CD14-positive monocyte (primary cell): ENCODE measurements at places on chromosomes 5 and 9.

DNA sequence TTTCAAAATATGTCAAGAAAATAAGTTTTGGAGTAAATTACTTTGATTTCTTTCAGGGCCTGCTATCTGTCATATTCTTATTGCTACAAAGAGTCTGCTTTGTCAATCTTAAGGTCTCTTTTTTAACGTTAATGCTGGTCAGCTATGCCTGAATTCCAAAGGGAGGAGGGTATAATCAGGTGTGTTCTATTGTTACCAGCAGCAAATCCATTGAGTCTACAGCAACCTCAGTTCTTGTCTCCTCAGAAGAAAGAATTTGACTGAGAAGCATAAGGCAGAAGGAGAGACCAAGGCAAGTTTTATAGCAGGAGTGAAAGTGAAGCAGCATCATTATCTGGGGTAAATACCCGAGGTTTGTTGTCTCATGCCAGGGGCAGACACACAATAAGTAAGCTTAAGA lies 23.7 kb upstream of the MINAR2 start:
- no peak for DNase-seq

DNA sequence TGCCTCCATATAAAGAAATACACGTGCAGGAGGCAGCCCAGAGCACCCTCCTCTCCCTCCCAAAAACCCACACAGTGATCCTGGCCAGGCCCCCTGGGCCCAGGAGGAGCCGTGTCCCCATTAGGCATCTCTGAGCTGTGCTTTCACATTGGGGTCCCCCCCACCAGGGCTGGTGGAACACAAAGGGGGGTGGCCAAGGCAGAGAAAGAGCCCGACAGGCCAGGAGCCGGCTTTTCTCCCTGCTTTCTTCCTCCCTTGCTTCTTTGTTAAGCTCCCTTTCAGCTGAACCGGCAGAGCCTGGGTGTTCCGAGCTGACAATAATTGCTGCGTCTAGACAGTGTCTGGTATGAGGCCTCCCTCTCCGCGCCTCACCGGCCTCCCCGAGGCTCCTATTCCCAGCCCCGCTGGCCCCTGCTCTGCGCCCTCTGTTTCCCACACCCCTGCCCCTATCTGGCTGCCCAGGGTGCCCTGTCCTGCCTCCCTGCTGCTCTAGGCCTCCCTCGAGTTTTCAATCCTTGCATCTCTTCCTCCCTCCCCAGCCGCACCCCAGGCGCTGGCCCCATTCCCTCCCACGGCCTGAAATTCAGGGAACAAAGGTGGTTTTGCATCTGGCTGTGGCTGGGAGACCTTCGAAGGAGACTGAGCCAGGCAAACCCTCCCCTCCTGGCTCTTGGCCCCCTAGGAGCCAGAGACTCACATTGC lies 120.6 kb downstream of the C9orf50 start:
- no peak for DNase-seq

DNA sequence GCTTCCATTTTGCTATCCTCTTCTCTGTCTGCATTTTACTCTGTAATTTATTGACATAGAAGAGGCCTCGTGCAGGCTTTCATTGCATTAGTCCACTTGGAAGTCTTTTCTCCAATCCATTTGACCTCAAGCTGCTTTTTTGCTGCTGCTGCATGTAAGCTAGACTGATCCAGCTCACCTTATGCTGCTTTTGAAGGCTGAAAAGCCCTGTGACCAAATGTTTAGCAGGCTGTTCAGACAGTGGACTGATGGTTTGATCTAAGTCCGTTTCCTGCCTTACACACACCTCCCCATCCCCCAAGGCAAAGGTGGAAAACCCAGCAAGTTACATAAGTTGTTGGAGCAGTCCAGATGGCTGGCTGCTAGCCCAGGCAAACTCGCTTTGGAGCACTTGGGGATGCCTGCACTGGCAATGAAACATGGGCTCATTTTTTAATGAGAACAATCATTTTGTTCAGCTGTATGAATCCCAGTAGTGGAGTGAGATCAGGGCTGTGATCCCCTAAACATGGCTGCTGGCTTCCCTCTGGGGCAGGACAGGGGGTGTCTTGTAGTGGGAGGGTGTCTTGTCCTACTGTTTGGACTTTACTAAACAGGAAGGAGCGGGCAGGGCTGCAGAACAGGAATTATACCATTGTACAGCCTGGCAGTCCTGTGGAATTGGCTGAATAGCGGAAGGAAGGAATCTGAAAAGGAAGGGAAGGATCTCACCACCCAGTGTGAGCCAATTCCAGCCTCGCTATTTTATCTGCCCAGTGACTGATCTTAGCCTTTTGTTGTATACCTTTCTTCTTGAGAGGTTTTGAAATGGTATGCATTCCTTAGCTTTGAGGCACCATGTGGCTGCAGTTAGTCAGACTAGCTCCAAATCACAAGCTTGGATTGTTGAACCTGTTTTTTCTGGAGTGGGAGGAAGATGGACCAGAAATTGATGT lies 212.0 kb downstream of the ARHGAP26 start:
- DNase-seq = no peak

DNA sequence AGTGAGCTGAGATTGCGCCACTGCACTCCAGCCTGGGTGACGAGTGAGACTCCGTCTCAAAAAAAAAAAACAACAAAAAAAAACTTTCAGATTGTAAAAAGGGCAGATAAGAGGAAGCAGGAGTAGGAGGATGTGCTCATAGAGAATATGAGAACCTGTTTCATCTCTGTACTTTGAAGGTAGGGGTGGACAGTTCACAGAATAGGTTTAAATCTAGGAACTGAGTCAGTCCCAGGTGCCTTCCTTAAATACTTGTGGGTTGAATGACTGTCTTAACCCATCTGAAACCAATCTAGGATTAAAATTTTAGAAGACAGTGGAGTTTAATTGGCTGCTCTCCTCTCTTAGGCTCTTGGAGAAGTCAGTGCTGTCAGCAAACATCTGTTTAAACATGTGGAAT lies 12.4 kb downstream of the POLK start:
- DNase-seq = peak; percentile 46

GRCh38 chr5:77850536-77851175 lies 74.5 kb upstream of the TBCA start:
- DNase-seq = no peak

DNA sequence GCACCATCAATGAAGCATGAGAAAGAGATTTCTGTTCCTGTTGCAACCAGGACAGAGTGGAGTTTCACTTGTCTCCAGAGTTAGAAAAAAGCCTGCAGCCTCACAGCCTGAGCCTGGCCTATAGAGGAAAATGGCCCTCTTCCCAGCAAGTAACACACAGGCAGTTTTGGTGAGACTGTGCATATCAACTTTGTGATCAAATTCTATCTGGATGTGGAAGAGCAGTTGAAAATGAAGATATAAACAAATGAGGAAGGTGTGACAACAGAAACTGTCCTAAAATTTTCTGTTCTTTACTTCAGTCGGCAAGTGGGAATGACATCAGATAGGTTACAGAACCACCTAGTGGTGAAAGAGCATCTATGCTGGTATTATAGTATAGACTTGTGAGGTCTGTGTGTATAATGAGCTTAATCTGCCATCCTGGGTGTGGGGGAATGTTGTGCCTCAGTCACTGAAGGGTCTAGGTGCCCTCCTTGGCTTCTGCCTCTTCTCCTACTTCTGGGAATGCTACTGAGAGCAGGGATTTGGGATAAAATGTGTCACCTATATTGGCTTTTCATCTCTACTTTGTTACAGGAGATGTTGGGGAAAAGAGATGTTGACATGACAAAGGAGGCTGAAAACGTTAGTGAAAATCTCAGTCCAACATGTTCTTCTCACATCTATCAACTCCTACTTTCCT lies 28.2 kb downstream of the YIPF5 start:
- no peak for DNase-seq

DNA sequence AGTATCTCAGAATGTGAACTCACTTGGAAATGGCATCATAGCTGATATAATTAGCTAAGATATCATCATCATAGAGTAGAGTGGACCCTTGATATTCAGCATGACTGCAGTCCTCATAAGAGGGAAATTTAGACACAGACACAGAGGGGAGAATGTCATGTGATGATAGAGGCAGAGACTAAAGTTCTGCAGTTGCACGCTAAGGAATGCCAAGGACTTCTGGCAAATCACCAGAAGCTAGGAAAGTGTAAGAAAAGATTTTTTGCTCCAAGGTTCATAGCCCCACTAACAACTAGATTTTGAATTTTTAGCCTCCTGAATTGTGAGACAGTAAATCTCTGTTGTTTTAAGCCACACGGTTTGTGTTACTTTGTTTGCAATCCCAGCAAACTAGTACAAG lies 612.6 kb upstream of the ST8SIA4 start:
- DNase-seq = no peak

GRCh38 chr5:154508114-154508513 lies 30.1 kb upstream of the HAND1 start:
- DNase-seq = no peak
